Naive thymus-derived CD8-positive, alpha-beta T cell (primary cell): ENCODE measurements at places on chromosomes 5 and 9. TPM values are rescaled to one million over a fixed set of nuclear protein-coding genes. Genes with fewer than 3 reads are reported as not detected.

GRCh38 chr9:128411364-128412119, 9.1 kb upstream of the CERCAM start:
- H3K4me3 ChIP-seq: no peak overlapping the region
- no peak for DNase-seq
- H3K4me1 ChIP-seq: no peaks in the 10 kb centered on the region
- H3K36me3 ChIP-seq: peaks cover 2% of the 10 kb centered on the region

DNA sequence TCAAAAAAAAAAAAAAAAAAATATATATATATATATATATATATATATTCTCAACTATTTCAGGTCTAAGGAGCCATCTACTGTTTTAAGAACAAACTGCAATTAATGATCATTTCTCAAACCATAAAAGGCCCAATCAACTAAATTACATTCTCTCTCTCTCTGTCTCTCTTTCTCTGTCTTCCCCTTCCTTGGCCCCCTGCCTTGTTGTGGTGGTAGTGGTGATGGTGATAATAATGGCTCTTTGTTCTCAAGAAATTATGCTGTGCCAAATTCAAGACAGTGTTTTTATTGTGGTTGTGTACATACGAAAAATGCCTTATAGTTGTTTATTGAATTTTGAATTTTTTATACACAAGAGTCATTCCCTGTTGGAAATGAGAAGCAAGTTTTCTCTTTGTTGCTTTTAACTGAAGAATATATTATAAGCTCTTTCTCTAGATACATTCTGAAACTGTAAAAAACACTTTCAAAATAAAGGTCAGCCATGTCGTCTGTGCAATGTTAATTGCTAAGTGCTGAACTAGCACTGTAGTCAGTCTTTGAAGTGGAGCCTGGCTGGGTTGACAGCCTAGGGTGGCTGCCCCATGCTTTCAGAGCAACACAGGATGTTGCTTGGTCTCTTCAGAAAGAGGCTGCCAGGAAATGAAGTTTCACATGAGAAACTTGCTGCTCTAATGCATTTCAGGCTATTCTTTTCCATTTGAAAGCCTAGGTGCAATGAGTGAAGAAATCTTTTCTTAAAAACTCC, 96.0 kb downstream of the HINT1 start:
- DNase-seq: peak; percentile 83
- H3K36me3 ChIP-seq: no peaks in the 10 kb centered on the region
- peak overlapping the region; percentile 97 for H3K27ac ChIP-seq
- peak overlapping the region; percentile 80 for H3K4me3 ChIP-seq
- H3K27me3 ChIP-seq: no peaks in the 10 kb centered on the region

C5orf34 gene
- 7.4 TPM for total RNA-seq

- peaks cover 16% of the 10 kb centered on the region for H3K4me1 ChIP-seq
- peak overlapping the region; percentile 23 for H3K4me3 ChIP-seq
- H3K36me3 ChIP-seq: no peaks in the 10 kb centered on the region
- DNase-seq: no peak
Measured at GRCh38 chr9:74949859-74950855, 2.6 kb downstream of the C9orf40 start.

GRCh38 chr9:77417566-77417965, 230.6 kb downstream of the GNA14 start:
- no peak for DNase-seq
- peaks cover 4% of the 10 kb centered on the region for H3K36me3 ChIP-seq
- no peaks in the 10 kb centered on the region for H3K27me3 ChIP-seq
- no peak overlapping the region for H3K27ac ChIP-seq

- peak; percentile 73 for DNase-seq
- H3K4me1 ChIP-seq: no peaks in the 10 kb centered on the region
- H3K4me3 ChIP-seq: no peak overlapping the region
- no peak overlapping the region for H3K27ac ChIP-seq
- H3K27me3 ChIP-seq: peaks cover 3% of the 10 kb centered on the region
- H3K36me3 ChIP-seq: no peaks in the 10 kb centered on the region
Measured at GRCh38 chr9:32579706-32580331, 6.9 kb upstream of the NDUFB6 start.

- no peak overlapping the region for H3K27ac ChIP-seq
- H3K36me3 ChIP-seq: no peaks in the 10 kb centered on the region
- H3K4me3 ChIP-seq: no peak overlapping the region
- H3K27me3 ChIP-seq: peaks cover 29% of the 10 kb centered on the region
Measured at GRCh38 chr9:109242741-109243140, 75.7 kb upstream of the FRRS1L start.

IQGAP2 gene
- 66.7 TPM for total RNA-seq

DNA sequence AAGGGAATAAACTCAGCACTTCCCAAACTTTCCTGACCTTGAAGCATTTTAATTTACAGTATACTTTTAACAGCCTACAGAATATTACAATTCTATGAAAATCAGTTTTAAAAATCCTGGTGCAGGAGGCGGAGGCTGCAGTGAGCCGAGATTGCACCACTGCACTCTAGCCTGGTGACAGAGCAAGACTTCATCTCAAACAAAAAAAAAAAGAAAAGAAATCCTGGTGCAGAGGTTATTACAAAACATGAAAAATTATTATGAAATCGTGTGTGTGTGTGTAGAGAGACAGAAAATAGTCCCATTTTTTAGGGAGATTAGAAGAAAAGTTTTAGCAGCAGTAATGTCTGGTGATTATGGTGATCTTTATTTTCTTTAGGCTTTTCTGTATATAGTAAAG, 26.9 kb downstream of the GOLPH3 start:
- no peak for DNase-seq
- H3K4me1 ChIP-seq: peaks cover 55% of the 10 kb centered on the region
- no peaks in the 10 kb centered on the region for H3K27me3 ChIP-seq

DNA sequence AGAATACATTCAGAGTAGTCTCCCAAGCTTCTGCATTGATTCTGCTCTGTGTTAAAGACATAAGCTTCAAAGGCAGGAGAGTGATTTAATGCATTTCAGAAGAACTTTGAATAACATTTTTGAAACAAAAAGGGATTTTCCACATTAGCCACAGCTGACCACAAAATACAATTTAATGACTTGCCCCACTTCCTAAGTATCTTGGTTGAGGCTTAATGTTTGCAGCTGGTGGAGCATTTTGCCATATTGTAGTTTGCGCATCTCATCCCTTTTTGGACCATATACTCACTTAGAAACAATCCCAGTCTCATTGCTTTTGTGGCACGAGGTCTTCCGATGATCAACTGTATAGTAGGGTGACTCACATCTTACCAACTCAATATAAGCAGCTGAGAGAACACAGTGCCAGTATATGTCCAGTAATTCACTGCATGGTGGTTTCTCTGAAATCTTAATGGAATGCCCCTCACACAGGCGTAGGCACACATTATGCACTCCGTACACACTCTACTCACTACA, 455.8 kb upstream of the PTGER4 start:
- no peak overlapping the region for H3K4me3 ChIP-seq
- DNase-seq: no peak
- no peak overlapping the region for H3K27ac ChIP-seq
- H3K36me3 ChIP-seq: no peaks in the 10 kb centered on the region
- H3K27me3 ChIP-seq: no peaks in the 10 kb centered on the region
